Stimulated activated CD4-positive, alpha-beta T cell treated with anti-CD3 and anti-CD28 coated beads, TNF-alpha, amount 100 ng/mL, for 48 hours (primary cell): ENCODE measurements at places on chromosomes 2 and 18.

DNA sequence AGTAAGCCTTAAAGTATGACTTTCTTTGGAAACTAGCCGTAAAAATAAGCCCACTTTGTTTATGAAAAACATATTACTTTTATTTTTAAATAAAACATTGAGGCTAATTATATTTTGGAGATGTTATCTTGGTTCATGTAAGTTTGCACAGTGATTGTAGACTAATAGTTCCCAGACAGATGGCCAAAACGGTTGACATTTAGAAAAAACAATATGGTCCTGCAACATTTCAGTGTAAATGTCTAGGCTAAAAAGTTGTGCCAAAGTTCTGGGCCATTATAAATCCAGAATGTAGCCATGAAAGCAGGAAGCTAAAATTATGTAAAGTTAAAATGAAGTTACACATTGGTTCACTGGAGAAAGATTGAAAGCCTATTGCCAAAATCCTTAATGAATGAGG lies 43.6 kb downstream of the SLC5A7 start:
- DNase-seq: no peak

DNA sequence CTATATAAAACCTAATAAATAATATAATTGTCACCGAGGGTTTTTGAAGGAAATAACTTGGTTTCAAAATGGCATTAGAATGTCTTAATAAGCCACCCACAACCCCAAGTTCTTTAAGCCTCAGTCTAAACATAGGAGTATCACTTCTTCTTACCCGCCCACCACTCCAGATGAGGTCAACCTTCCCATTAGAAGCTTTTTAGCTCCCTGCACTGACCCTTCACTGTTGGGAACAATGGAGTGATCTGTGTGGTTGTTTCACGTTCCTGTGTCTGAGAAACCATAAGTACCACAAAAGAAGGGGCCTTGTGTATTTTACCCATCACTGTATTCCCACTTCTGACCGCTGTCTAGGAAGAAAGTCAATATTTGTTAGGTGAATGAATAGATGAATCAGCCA lies 326.3 kb upstream of the ZNF521 start:
- no peak for DNase-seq

DNA sequence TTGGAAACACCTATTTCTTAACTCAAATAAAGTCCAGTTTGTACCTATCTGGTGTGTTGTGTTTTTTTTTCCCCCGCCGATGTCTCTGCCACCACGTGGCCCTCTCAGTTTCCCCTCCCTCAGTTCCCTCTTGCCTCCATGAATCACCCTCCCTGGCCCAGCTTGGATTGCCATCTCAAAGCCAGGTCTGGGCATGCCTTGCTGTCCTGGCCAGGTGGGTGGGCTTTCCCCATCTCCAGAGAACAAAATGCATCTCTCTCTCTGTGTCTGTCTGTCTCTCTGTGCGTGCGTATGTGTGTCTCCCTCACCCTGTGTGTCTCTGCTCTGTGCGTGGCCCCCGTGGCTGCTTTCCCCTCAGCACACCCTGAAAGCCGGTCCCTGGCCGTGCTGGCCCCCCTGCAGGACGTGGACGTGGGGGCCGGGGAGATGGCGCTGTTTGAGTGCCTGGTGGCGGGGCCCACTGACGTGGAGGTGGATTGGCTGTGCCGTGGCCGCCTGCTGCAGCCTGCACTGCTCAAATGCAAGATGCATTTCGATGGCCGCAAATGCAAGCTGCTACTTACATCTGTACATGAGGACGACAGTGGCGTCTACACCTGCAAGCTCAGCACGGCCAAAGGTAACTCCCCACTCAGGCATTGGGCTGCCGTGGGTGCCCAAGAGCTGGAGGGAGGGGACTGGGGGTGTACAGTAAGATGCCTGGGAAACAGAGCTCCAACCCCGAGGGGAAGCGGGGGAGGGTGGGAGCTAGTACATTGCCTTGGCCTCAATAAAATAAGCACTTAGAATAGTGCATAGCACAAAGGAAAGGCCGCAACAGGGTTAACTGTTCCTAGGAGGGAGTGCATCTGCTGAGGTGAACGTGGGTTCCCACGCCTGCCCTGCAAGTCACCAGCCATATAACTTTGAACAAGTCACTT lies 31.6 kb upstream of the GMPPA start:
- DNase-seq: no peak

GRCh38 chr2:46378616-46379015 lies 81.4 kb downstream of the EPAS1 start:
- no peak for DNase-seq

- DNase-seq: no peak
Observed at GRCh38 chr2:226712941-226713340, 86.7 kb downstream of the IRS1 start.
